Uterus (tissue), 4 donors: ENCODE measurements at places on chromosomes 13 and 19. TPM values are rescaled to one million over a fixed set of nuclear protein-coding genes. Genes with fewer than 3 reads are reported as not detected.

DNA sequence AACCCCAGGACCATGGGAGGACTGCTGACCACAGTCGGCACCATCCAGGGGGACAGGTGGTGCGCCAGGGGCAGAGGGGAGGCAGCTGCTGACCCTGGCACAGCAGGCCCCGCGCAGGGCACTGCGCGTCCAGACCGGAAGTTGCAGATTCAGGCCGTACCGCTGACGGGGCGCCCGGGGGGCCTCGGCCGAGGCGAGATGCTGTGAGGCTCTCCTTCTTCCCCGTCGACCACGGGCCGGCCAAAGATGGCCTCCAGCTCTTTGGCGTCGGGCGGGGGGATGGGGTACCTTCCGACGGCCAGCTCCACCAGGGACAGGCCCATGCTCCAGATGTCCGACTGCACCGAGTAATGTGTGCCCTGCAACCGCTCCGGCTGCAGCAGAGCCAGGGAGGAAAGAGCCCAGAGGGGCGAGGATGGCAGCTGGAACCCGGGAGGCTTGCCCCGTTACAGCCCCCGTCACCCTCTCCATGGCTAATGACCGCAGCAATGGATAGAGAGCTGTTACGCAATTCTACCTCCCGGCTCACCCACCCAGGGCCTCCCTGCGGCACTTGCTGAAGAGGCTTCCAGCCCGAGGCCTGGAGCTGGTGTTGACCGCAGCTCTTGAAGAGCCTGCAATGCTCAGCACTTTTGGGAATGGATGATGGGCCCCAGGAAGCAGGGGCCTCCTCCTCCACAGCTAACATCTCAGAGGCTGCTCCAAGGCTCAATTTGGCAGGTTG is 24.7 kb downstream of the MAP2K2 start:
- H3K36me3 ChIP-seq, result no peaks in the 10 kb centered on the region
- no peaks in the 10 kb centered on the region for H3K4me1 ChIP-seq
- no peak overlapping the region for H3K27ac ChIP-seq
- no peak for DNase-seq
- no peaks in the 10 kb centered on the region for H3K27me3 ChIP-seq

DNA sequence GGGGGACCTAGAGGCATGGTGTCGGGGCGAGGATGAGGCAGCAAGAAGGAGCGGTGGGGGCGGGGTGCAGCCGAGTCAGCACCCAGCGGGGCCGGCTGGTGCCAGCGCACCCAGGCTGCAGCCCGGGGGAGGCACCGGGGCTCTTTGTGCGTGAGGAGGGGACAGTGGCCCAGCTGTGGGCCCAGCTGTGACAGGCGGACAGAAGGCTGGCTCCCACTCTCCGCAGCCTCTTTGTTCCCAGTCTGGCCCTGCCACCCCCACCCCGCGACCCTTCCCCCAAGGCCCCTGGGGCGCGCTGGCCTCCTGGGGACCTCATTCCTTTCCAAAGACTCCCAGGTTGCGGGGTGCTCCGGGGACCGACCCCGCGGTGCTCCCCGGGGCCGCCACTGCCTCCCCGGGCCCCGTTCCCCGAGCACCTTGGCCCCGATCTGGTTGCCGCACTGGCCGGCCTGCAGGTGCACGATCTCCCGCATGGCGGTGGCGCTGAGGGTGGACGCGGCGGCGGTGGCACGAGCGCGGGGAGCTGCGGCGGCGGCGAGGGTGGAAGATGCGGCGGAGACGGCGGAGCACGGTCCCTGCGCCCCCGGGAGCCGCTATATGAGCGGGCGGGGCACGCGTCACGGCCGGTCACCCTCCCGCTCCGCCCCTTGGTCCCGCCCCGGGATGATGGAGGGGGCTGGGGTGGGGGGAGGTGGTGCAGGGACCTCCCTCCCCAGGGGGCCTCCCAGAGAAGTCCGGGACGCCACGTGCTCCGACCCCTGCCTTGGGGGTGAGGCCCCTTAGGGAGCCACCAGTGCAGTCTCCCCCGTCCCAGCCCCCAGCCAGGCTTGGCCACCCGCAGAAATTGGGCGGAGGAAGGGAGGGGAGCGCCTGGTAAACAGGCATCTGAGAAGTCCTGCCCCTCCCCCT is at the start of gene TUBB4A:
Gene TUBB4A, minus strand, starts transcription at position 570 of the 909 bp plus-strand sequence. Its CDS starts 97 bp downstream, at position 473.
- DNase-seq, result no peak
- H3K27me3 ChIP-seq, result peaks cover 5% of the 10 kb centered on the region
- no peaks in the 10 kb centered on the region for H3K36me3 ChIP-seq
- H3K27ac ChIP-seq, result no peak within 1 kb of the TSS

DNA sequence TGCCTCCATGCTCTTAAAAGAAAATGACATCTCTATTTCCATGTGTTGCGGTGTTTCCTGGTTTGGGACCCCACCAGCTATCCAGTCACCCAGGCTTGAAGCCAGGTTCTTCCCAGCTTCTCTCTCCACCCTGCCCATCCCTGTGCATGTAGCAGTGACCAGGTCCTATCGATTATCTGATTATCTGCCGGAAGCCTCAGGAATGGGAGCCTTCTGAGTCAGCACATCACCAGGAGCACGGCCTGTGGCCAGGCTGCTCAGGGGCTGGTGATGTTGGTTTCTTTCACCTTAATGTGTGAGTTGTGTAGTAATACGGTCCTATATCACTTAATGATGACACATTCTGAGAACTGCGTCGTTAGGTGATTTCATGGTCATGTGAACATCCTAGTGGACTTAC is 33.7 kb downstream of the PPP1R37 start:
- H3K4me1 ChIP-seq, result no peaks in the 10 kb centered on the region
- no peak overlapping the region for H3K4me3 ChIP-seq
- no peak overlapping the region for H3K27ac ChIP-seq
- no peaks in the 10 kb centered on the region for H3K36me3 ChIP-seq

GRCh38 chr13:35179494-35179893 is 237.4 kb downstream of the NBEA start:
- DNase-seq, result no peak
- no peak overlapping the region for H3K4me3 ChIP-seq
- H3K27me3 ChIP-seq, result no peaks in the 10 kb centered on the region
- no peaks in the 10 kb centered on the region for H3K36me3 ChIP-seq
- no peak overlapping the region for H3K27ac ChIP-seq
- H3K4me1 ChIP-seq, result no peaks in the 10 kb centered on the region

DNA sequence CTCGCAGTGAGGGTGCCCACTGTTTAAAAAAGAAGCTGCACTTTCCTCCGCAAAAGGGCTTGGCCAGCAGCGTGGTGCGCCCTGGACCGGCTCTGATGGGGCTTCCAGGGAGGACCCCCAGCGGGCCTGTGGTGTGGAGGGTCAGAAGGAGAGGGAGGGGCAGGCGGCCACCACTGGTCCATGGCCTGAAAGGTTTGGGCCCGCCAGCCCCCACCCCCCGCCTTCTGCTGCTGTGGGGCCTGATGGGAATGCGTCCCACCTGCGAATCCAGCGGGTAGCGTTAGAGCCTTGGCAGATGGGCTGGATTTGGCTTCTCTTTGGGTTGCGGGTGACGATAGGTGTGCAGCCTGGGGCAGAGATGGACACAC is 34.7 kb downstream of the TMEM255B start:
- no peaks in the 10 kb centered on the region for H3K36me3 ChIP-seq
- H3K4me3 ChIP-seq, result no peak overlapping the region
- DNase-seq, result no peak
- H3K4me1 ChIP-seq, result no peaks in the 10 kb centered on the region

- DNase-seq, result no peak
- H3K36me3 ChIP-seq, result no peaks in the 10 kb centered on the region
- no peak overlapping the region for H3K27ac ChIP-seq
- no peak overlapping the region for H3K4me3 ChIP-seq
- no peaks in the 10 kb centered on the region for H3K27me3 ChIP-seq
- H3K4me1 ChIP-seq, result peaks cover 3% of the 10 kb centered on the region
These were observed 55.9 kb downstream of the RASA3 start for GRCh38 chr13:114076329-114077090.

- no peak overlapping the region for H3K27ac ChIP-seq
- no peaks in the 10 kb centered on the region for H3K36me3 ChIP-seq
- no peak overlapping the region for H3K4me3 ChIP-seq
These were observed 45.5 kb upstream of the ZNF91 start for GRCh38 chr19:23440791-23441190.

- no peaks in the 10 kb centered on the region for H3K4me1 ChIP-seq
- DNase-seq, result no peak
- no peaks in the 10 kb centered on the region for H3K36me3 ChIP-seq
- no peak overlapping the region for H3K4me3 ChIP-seq
These were observed 20.8 kb downstream of the ZNF283 start for GRCh38 chr19:43847884-43848283.

DNA sequence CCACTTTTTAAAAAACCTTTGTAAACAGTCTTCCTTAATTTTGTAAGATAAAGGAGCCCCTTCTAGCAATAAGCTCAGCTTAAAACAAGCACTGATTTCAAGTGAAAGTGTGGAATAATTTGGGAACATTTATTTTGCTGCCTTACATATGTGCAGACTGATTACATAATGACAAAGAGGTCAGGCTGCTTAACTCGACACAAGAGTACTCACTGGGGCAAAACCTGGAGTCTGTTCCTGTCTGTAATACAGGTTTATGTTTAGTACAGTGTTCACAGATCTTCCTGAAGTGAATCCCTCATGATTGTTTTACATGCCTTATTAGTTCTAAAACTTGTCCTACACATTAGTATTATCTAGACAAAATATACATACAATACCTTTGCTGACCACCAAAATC is 609.8 kb downstream of the LMO7 start:
- no peaks in the 10 kb centered on the region for H3K36me3 ChIP-seq
- no peak overlapping the region for H3K27ac ChIP-seq
- no peaks in the 10 kb centered on the region for H3K4me1 ChIP-seq
- H3K4me3 ChIP-seq, result no peak overlapping the region
- no peaks in the 10 kb centered on the region for H3K27me3 ChIP-seq

DNA sequence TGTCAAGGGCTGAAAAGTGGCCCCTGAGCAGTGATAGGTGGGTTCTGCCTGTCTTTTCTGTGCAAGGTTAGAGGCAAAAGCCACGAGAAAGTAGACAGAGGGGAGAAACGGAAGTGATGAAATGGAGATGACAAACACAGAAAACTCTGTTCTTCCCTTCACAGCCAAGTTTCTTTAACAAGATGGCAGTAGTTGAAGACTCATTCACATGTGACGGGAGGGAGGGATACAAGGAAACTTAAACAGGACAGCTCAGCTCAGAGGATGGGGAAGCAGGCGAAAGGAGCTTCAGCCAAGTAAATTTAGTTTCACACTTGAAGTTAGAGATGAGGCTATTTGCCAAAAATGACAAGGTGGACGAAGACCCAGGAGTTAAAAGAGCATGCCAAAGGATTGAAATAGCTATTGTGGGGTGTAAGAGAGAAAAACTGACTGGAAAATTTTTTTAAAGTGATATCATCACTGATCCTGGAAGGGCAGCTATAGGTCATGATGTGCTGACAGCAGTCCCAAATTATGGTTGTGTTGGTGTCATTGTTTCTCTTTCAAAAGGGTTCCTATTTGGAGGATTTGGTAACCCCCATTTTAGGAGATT is 347.9 kb downstream of the EFNB2 start:
- H3K27me3 ChIP-seq, result no peaks in the 10 kb centered on the region
- DNase-seq, result no peak
- H3K27ac ChIP-seq, result no peak overlapping the region
- no peaks in the 10 kb centered on the region for H3K36me3 ChIP-seq

DNA sequence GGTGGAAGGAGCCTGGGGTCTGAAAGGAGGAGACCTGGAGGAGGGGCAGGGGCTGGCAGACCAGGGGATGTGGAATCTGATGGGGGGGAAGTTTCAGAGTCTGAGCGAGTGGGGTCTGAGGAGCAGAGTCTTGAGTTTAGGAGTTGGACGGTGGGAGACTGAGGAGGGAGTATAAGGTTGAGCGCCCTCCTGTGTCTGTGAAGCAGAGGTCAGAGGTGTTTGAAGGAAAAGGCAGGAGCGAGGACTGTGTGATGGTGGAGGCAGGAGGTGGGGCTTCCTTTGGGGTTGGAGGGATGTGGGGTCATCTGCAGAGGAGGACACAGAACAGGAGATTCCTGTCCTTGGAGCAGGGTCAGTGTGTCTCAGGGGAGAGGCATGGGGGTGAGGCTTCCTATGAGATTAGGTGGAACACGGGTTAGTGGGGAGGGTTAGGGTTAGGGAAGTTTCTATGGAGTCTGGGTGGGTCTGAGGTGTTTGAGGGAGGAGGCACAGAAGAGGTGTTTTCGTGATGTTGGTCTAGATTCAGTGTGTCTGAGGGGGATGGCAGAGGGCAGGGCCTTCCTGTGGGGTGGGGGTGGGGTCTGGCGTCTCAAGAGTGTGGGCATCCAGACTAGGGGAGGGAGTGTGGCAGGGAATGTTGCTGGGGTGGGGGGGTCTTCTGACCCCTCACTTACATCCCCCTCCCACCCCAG is 8.3 kb downstream of the RYR1 start:
- DNase-seq, result no peak
- no peak overlapping the region for H3K4me3 ChIP-seq
- no peaks in the 10 kb centered on the region for H3K27me3 ChIP-seq
- no peak overlapping the region for H3K27ac ChIP-seq
- H3K36me3 ChIP-seq, result no peaks in the 10 kb centered on the region

GRCh38 chr13:87872813-87873212 is 201.6 kb downstream of the SLITRK5 start:
- no peaks in the 10 kb centered on the region for H3K36me3 ChIP-seq
- H3K4me1 ChIP-seq, result no peaks in the 10 kb centered on the region
- no peak overlapping the region for H3K27ac ChIP-seq
- DNase-seq, result no peak
- no peak overlapping the region for H3K4me3 ChIP-seq

GRCh38 chr19:17865364-17866311 is 5.9 kb downstream of the RPL18A start:
- no peak overlapping the region for H3K27ac ChIP-seq
- H3K4me1 ChIP-seq, result no peaks in the 10 kb centered on the region
- no peaks in the 10 kb centered on the region for H3K36me3 ChIP-seq
- DNase-seq, result no peak

DNA sequence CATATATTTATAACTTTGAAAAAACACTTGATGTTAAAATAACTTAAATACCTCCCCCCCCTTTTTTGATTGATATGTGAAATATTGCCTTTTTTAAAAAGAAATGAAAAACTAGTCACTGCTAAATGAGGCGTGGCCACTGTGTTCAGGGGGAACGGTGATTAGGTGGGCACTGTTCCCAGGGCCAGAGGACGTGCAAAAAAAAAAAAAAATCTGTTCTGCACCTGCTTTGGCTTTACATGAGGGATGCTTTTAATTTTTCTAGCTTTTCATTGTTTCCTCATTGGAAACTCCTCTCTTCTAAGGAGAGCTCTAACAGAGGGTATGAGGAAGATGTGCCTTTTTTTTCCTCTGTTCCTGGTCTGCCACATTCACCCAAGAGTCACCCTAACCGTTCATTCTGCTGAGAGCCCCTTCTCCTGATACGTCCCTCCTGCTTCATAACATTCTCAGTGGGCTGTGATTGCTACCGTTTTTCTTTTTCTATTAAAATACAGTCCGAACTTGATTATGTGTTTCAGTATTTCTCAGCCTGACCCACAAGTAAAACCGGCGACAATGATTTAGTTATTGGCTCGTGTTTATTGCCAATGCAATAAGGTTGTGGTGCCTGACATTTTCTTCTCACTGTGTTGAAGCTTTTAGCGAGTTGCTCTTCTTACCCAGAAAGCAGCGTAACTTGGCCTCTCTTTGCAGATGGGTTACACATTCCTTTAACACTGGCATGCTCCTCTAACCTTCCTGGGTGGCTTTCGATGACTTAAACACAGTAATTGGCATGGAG is 64.8 kb upstream of the ZNF536 start:
- H3K27me3 ChIP-seq, result no peaks in the 10 kb centered on the region
- no peak overlapping the region for H3K4me3 ChIP-seq
- H3K27ac ChIP-seq, result no peak overlapping the region
- H3K36me3 ChIP-seq, result no peaks in the 10 kb centered on the region

PRODH2 gene
- not detected for total RNA-seq

HSH2D gene
- total RNA-seq, result not detected

EFNB2 gene
- total RNA-seq, result 8.8 TPM

LRRC8E gene
- total RNA-seq, result 0.15 TPM

CCDC8 gene
- total RNA-seq, result 9.7 TPM

GPR12 gene
- not detected for total RNA-seq

WDR62 gene
- total RNA-seq, result not detected

CLIP3 gene
- 55.6 TPM for total RNA-seq

TTYH1 gene
- total RNA-seq, result 10.2 TPM
